Stimulated activated CD4-positive, alpha-beta T cell treated with anti-CD3 and anti-CD28 coated beads, Interleukin-4, amount 100 ng/mL, for 4 hours (primary cell): ENCODE measurements at places on chromosomes 2 and 18.

DNA sequence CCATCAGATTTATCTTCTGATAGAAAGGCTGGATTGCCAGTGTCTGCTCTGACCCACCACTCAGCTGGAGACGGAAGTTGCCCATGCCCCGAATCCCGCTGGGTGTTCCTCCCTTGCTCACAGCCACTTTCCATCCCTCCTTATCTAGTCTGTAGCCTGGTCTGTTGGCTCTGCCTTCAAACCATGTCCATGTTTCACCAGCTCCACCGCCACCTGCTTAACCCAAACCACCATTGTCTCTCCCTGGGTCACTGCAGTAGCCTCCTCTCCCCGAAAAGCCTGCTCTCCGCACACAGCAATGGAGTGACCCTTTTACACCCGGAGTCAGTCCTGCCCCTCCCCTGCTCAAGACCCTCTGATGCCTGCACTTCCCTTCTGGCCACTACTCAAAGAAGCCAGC, 60.4 kb downstream of the GLI2 start:
- DNase-seq: no peak

DNA sequence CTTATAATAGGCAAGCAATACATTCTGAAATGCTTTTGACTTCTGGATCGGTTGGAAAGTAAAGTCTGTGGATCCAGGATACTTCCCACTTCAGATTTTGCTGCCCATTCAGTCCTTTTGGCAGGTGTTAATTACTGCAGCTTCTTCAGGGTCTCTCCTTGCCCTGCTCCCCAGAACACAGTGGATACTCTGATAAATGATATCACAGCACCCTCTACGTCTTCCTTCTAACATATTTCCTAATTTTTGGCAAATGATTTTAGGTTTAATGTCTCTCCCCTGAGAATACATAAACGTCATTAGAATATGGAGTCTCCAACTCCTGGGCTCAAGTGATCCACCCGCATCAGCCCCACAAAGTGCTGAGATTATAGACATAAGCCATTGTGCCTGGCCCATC, 249.8 kb downstream of the NYAP2 start:
- no peak for DNase-seq

GRCh38 chr2:6073191-6074088, 381.3 kb downstream of the SOX11 start:
- DNase-seq: no peak

GRCh38 chr2:36567711-36568408, 30.1 kb downstream of the FEZ2 start:
- no peak for DNase-seq

- DNase-seq: no peak
Observed at GRCh38 chr2:70534183-70534836, 19.3 kb downstream of the TGFA start.

DNA sequence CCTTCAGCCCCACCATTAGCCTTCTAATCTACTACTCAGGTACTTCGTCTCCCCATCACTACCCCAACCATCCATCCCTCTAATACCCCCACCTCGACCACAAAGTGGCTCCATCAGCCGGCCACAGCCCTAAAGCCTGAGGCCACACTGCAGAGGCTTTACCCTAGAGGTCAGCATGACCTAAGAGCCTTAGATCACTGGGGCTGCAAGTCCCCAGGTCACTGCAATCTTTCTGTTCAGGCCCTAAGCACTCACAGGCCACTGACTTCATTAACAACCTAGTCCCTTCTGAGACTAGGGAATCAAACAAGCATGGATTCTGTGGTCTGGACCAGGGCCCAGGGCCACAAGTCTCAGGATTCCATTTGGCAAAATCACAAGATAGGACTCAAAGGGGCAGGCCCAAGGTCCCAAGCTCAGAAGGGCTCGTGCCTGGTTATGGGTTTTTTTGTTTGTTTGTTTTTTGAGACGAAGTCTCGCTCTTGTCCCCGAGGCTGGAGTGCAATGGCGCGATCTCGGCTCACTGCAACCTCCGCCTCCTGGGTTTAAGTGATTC, 37.0 kb upstream of the PKDCC start:
- DNase-seq: no peak

GRCh38 chr2:38652431-38653273, 13.3 kb upstream of the GALM start:
- DNase-seq: no peak

- DNase-seq: no peak
Observed at GRCh38 chr2:10162586-10163497, 40.3 kb downstream of the RRM2 start.

GRCh38 chr2:128841803-128842202, 523.1 kb upstream of the HS6ST1 start:
- DNase-seq: no peak

GRCh38 chr2:160433466-160434140, 60.0 kb downstream of the RBMS1 start:
- DNase-seq: no peak
